SHP77 (cell line): ENCODE measurements at places on chromosomes 2 and 18.

- DNase-seq = no peak
These were observed 86.3 kb upstream of the FSHR start for GRCh38 chr2:49240608-49241007.

DNA sequence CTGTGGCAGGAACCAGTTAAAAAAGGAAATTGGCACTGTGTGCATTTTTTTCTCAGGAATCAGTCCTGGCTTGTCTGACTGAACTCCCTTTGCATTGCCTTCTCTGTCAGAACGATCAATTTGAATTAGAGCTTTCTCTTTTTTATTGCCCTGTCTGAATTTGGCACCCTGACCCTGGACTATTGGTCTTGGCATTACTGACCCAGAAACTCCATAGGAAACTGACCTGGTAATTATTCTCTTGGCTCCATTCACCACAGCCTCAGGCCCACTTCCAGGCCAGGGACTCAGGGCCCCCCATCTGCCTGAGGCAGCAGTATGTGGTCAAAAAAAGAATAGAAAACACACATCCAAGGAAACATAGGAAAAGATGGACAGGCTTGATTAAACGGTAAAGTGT, 32.0 kb upstream of the CCDC88A start:
- no peak for DNase-seq

- DNase-seq = no peak
These were observed 66.4 kb downstream of the DCDC2C start for GRCh38 chr2:3769766-3770165.

GRCh38 chr2:207394812-207395534, 134.8 kb upstream of the CREB1 start:
- no peak for DNase-seq

- DNase-seq = no peak
These were observed 283.0 kb upstream of the PXDN start for GRCh38 chr2:2027271-2027670.

- no peak for DNase-seq
These were observed 216.8 kb downstream of the CAMKMT start for GRCh38 chr2:44578471-44579093.

- no peak for DNase-seq
These were observed 21.6 kb upstream of the LMAN1 start for GRCh38 chr18:59380706-59381105.
